ENCODE measurements at places on chromosomes 2 and 18. TPM values are rescaled to one million over a fixed set of nuclear protein-coding genes. Genes with fewer than 3 reads are reported as not detected.

GRCh38 chr2:29628862-29629261, 292.5 kb downstream of the ALK start:
- no peaks in the 10 kb centered on the region for H3K4me1 ChIP-seq
- H3K27ac ChIP-seq: no peak overlapping the region
- no peak for DNase-seq
- H3K36me3 ChIP-seq: no peaks in the 10 kb centered on the region
- no peak overlapping the region for H3K4me3 ChIP-seq

DNA sequence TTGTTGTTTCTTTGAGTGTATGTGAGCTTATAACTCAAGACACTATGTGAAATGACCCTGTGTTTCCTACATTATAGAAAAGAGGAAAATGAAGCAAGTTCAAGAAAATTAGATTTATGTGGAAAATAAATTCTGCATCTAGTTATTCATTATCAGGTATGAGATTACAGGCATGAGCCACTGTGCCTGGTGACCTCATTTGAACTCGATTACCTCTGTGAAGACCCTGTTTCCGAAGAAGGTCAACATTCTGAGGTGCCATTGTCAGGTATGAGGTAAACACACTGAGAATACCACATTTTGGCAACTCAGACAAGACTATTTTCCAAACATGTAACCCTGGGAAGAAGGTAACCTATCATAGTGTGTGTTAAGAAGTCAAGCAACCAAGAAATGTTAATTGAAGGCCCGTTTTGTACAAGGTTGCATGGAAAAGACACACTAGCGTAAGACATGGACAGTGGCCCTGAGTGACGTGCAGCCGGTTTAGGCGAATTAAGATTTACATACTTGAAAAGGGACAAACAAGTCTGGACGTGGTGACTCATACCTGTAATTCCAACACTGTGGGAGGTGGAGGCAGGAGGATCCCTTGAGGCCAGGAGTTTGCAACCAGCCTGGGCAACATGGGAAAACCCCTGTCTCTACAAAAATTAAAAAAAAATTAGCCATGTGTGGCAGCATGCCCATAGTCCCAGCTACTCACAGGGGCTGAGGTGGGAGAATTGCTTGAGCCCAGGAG, 186.6 kb downstream of the NEDD4L start:
- H3K27me3 ChIP-seq: no peaks in the 10 kb centered on the region
- H3K36me3 ChIP-seq: peaks cover 33% of the 10 kb centered on the region
- H3K4me3 ChIP-seq: no peak overlapping the region
- peak; percentile 35 for DNase-seq

The KCNE4 gene
- total RNA-seq: not detected

The CD8A gene
- 0.28 TPM for total RNA-seq

The TRIM43 gene
- total RNA-seq: not detected
